ENCODE measurements at places on chromosomes 16 and 17. TPM values are rescaled to one million over a fixed set of nuclear protein-coding genes. Genes with fewer than 3 reads are reported as not detected.

HOXB2 gene
- 16.3 TPM for polyA plus RNA-seq

CHST6 gene
- 0.12 TPM for polyA plus RNA-seq

CDYL2 gene
- 2.9 TPM for polyA plus RNA-seq

GRCh38 chr16:49918257-49918656 lies 62.3 kb upstream of the ZNF423 start:
- DNase-seq, result no peak

DNA sequence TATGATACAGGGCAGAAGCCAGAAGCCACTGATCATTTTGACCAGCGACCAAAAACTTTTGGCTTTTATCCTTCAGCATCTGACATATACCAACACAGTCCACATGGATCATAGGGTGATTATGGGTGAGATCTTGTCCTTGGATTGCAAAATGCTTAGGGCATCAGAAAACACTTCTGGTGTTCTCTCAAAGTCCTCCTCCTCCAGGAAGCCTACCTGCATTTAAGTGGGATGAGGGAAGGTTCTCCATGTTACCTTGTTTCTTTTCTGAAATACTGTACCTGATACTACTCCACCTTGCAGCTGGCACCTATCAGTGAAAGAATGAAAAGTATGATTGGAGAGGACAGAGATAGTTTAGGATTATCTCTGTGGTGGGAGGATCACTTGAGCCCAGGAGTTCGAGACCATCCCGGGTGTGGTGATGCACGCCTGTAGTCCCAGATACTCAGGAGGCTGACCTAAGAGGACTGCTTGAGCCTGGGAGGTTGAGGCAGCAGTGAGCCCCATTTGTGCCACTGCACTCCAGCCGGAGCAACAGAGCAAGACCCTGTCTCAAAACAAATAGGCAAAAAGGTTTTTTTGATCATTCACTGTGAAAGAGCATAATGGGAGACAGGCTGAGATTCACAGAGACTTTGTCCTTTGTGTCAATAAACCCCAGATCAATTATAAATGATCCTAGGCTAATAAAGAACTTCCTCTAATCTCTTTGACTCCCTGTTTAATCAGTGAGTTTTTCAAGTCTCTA lies 46.8 kb upstream of the B4GALNT2 start:
- DNase-seq, result no peak

Data from AG04450 (cell line).